A549 treated with AZD2906 at 1 μM for 4 hours (cell line): ENCODE measurements at places on chromosomes 4 and X. TPM values are rescaled to one million over a fixed set of nuclear protein-coding genes. Genes with fewer than 3 reads are reported as not detected.

Gene SOWAHD
- 0.06 to 0.18 TPM (median 0.13 TPM) in 4 of 5 replicates, not detected in the other for total RNA-seq

Gene APLN
- total RNA-seq, result 0.58 to 1.00 TPM (median 0.77 TPM) in 5 replicates

Gene HS6ST2
- total RNA-seq, result 0.07 to 0.19 TPM (median 0.09 TPM) in 5 replicates

Gene MAGEC3
- total RNA-seq, result not detected in 5 replicates

Gene PABPC5
- 0.06 TPM in 1 of 5 replicates, not detected in the others for total RNA-seq
